ENCODE measurements at places on chromosomes 11 and 22.

- DNase-seq = no peak
Observed at GRCh38 chr11:97345032-97345431, 955.2 kb downstream of the JRKL start.

GRCh38 chr11:44589301-44589700 is 23.8 kb downstream of the CD82 start:
- DNase-seq = no peak

- DNase-seq = no peak
Observed at GRCh38 chr11:47714554-47715081, 551 bp downstream of the AGBL2 start.

- no peak for DNase-seq
Observed at GRCh38 chr11:70153133-70153727, 49.9 kb upstream of the FADD start.

GRCh38 chr11:76376746-76377558 is 4.0 kb downstream of the THAP12 start:
- no peak for DNase-seq

- no peak for DNase-seq
Observed at GRCh38 chr22:46589141-46589748, 30.9 kb upstream of the GRAMD4 start.

DNA sequence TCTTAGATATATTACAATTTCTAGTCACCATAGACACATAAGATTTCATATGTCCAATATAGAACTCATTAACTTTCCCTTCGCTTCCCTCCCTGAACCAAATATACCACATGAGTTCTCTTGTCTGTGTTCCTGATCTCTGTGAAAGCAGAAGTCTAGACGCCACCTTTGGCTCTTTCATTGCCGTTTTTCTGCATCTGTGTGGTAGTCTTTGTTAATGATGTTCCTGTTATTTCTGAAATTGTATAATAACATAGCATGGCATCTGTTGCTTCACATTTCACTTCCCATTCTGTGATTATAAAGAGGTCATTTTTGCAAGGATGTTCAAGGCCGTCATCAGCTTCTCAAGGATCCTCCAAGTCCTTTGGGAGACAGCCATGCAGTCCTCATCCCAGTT is 58.5 kb downstream of the NCAM1 start:
- DNase-seq = no peak

- DNase-seq = no peak
Observed at GRCh38 chr22:36536717-36537116, 7.8 kb upstream of the EIF3D start.

- no peak for DNase-seq
Observed at GRCh38 chr11:104661471-104661870, 236.8 kb downstream of the CASP12 start.

DNA sequence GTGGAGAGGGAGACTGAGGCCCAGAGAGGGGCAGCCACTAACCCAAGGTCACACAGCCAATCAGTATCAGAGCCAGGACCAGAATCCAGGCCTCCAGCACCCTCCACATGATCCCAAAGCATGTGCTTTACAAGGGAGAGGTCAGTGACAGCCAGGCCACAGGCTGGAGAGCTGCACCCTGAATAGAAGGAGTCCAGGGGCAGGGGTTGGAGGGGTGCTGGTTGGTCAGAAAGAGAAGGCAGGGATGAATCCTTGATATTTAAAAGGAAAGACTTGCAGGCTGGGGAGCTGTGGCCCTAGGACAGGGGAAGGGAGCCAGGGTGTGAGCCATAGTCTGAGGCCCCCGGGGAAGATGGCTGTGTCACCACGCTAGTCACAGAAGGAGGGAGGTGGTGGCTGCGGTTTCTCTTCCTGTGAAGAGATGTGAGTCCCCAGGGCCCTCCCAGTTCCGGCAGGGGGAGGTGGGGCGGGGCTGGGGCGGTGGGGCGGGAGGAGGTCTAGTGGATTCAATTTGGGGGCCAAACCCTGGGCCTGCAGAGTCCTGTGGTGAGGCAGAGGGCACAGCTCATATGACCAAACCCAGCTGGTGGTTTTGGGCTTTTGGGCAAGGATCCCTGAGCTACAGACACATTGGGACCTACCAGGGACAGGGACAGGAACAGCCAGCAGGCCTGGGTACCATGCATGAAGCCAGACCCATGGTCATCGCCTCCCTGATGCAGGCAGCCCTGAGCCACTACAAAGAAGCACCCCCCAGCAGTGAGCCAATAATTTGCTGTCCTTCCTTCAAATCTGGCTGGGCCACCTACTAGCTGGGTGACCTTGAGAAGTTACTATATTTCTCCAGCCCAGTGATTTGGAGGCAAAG is 14.0 kb downstream of the RAC2 start:
- DNase-seq = peak; percentile 76

DNA sequence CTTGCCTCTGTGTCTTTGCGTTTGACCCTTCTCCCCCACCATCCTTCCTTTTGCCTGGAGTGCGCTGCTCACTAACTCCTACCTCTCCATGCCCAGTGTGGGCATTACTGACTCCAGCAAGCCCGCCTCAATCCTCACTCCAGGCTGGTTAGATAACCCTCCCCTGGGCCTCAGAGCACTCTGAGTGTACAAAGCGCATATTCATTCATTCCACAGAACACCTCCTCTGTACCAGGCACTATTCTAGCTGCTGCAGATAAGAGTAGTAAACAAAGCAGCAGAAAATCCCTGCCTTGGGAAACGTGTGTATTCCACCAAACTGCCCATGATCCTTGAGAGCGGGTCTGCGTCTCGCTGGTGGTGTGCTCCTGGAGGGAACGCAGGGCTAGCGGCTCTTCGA is 3.2 kb downstream of the SLC22A8 start:
- no peak for DNase-seq

GRCh38 chr11:81495699-81496292 is 1237.9 kb downstream of the FAM181B start:
- no peak for DNase-seq

- no peak for DNase-seq
Observed at GRCh38 chr11:6663794-6664469, 8.3 kb upstream of the DCHS1 start.

GRCh38 chr11:31820438-31820818 is 9.3 kb upstream of the PAX6 start:
- no peak for DNase-seq

- DNase-seq = no peak
Observed at GRCh38 chr22:33492210-33492651, 428.0 kb downstream of the LARGE1 start.

DNA sequence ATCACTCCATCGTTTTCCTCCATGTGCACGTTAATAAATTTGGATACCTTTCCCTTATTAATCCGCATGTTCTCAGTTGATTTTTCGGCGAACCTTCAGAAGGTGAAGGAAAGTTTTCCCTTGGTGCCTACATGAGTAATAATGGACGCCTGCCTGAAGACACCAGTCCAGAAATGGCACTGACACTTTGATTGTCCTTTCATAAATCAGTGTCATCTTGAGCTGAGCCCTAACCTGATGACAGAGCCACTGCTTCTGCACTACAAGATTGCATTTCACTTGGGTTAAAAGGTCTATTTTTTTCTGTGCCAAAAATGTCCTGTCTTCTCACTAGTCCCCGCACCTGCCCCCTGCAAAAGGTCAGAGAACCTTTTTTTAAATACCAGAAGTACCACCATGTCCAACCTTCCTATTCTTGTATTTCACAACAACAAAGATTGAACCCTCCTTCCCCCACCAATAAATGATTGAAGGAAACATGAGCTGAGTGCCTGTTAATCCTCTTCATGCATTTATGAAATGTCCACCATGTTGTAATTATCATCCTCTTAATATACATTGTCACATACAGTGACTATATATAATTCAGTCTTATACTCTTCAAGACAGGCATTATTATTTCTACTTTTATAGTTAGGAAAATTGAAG is 219.9 kb upstream of the UBASH3B start:
- no peak for DNase-seq

- DNase-seq = no peak
Observed at GRCh38 chr22:19068784-19069271, 53.4 kb downstream of the DGCR2 start.

GRCh38 chr11:31702966-31703365 is 108.2 kb downstream of the PAX6 start:
- DNase-seq = no peak

GRCh38 chr22:35604621-35605368 is 12.3 kb downstream of the MB start:
- no peak for DNase-seq

DNA sequence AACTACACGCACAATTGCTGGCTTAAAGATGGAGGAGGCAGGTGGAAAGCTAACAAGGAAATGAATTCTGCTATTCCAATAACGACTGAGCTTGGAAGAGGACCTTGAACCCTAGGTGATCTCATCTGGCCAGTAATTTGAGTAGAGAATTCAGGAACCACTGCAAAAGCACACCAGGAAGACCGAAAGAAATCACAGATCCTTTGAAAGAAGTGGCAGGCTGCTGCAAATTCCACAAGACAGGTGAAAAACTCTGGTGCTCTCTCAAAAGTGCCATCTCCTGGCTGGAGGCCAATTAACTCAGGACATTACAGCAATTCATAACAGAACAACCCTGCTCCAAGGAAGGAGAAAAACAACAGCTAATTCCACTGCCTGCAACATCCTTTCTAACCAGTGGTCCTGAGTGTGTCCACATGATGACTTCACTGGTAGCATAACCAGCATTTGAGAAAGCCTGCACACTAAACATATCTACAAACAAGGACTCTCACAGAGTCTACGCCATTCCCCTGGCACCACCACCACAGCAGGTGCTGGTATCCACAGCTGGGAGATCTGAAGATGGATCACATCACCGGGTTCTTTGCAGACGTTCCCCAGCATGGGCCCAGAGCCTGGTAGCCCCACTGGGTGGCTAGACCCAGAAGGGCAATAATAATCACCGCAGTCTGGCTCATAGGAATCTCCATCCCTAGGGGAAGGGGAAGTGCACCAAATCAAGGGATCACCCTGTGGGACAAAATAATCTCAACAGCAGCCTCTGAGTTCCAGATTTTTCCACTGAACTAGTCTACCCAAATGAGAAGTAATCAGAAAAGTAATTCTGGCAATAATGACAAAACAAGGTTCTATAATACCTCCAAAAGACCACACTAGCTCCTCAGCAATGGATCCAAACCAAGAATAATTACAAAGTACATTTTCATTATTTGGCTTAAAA is 44.9 kb upstream of the CLTCL1 start:
- no peak for DNase-seq

GRCh38 chr11:10494636-10495463 is 39.8 kb downstream of the AMPD3 start:
- DNase-seq = no peak

DNA sequence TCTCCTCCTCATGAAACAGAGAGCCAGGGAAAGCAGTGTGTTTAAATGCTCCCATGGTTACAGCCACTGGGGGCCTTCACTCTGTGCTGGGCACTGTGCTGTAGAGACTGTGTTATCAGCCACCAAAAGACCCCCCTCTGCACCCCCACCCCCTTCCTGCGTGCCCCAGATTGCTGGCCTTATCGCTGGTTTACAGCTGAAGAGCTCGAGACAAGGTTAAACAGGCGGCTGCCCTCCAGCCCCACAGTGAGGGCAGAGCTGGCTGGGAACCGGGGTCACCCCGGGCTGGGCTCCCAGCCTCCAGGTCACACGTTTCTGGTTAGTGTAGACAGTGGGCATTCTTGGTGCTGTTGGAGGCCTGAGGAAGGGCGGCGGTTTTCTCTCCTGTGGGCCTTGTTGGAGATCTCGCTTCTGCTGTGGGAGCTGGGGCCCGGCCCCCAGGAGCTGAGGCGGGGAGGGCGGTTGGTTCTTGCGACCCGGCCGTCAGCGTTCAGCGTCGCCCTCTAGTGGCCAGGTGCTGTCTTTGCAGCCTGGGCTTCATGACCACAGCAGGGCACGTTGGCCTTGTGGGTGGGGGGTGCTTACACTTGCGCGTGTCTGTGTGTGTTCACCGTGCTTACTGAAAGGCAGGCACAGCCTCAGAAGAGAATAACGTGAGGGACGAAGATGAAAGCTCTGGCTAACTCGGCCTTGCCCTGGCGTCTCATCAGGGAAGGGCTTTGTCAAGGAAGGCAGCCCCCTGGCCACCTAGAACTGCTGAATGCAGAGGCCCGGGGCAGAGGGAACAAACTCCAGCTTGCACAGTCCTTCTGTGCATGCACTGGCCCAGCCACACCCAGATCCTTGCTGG is 40.8 kb downstream of the TBC1D22A start:
- DNase-seq = peak; percentile 47

- DNase-seq = no peak
Observed at GRCh38 chr11:130645843-130646197, 197.4 kb downstream of the ADAMTS15 start.

GRCh38 chr22:31272522-31273446 is 19.5 kb downstream of the PIK3IP1 start:
- peak; percentile 20 for DNase-seq

GRCh38 chr11:128463979-128464378 is 123.4 kb downstream of the ETS1 start:
- no peak for DNase-seq

DNA sequence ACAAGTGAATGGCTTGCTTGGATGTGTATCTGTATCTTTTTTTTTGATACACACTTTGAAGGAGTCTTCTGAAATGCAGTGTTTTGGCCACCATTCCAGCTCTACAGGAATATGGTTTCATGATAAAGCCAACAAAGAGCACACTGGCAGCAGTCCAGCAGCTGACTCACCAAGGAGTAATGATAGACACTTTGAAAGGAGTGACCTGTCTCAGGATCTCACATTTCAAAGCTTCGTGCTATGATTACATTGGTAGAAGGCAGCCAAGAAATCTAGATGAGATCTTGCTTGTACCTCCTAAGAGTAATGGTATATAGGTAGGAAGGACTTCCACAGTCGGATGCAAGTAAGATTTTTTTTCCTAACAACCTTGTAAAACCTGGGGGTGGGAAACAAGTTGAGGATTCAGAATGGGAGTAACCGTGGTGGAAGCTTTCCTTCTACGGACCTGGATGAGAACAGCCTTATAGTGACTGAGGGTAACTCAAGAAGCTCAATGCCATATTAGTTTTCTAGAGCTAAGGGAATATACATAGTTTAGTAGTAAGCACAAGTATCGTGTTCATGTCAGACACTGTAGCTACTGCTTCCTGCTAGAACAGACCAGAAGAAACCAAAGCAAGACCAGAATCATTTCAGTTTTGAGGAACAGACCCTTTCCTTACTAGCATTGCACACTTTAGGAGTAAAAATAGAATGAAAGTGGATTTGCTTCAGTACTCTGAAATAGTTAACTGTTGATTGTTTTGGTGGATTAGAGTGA is 25.0 kb downstream of the MTMR3 start:
- DNase-seq = no peak

GRCh38 chr11:75615751-75616150 is 53.1 kb downstream of the MAP6 start:
- no peak for DNase-seq

- DNase-seq = no peak
Observed at GRCh38 chr11:57436031-57436430, 9.1 kb upstream of the SLC43A3 start.
